Vagina (tissue), 2 donors: ENCODE measurements at places on chromosomes 6 and 20. TPM values are rescaled to one million over a fixed set of nuclear protein-coding genes. Genes with fewer than 3 reads are reported as not detected.

Gene CBLN4
- not detected for total RNA-seq

- DNase-seq = no peak
Measured at GRCh38 chr6:47203266-47203937, 106.3 kb downstream of the TNFRSF21 start.

DNA sequence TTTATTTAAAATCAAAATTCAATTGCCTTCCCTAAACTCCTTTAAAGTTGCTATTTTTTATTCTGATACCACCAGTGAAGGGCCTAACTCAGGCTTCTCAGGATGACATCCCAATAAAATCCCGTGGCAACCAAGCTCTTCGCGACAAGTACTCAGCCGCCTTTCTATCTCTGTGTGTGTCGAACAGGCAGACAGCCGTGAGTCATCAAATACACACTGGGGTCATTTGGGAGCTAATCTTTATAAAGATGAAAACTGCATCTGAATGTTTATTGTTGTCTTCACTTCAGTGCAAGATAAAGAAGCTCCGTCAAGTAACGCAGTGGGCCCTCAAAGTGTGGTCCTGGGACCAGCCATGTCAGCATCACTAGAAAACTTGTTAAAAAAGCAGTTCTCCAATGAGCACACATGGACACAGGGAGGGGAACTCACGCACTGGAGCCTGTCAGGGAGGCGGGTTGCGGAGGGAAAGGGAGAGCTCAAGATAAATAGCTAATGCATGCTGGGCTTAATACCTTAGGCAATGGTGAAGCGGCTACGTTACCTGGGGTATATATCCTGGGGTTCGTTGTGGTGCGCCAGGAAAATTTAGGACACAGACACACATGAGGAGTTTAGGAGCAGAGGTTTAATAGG lies 119.3 kb downstream of the RNF144B start:
- DNase-seq = no peak

Gene TBXT
- total RNA-seq = not detected

DNA sequence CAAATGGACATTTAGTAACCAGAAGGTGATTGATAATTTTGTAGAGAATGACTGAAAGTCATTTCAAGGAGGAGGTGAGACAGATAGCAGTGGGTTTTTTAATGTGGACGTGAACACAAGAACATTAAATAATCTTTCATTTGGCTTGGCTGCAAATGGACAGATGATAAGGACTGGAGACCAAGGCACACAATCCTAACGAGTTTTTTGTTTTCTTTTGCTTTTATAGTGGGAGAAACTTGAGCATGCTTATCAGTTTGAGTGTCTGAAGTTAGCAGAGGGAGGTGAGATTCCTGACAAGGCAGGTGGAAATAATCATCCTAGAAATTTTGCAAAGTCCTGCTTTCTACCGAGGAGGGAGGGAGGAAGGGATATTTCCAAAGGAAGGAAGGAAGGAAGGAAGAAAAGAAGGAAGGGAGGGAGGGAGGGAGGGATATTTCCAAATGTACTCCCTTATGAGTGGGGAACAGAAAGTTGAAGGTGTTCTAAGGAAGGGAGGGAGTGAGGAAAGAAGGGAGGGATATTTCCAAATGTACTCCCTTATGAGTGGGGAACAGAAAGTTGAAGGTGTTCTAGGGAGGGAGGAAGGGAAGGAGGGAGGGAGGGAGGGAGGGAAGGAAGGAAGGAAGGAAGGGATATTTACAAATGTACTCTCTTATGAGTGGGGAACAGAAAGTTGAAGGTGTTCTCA lies 63.1 kb downstream of the RNF217 start:
- no peak for DNase-seq

GRCh38 chr20:43987531-43987930 lies 72.9 kb downstream of the TOX2 start:
- DNase-seq = no peak

GRCh38 chr6:130628862-130629261 lies 198.3 kb upstream of the SMLR1 start:
- DNase-seq = no peak

- no peak for DNase-seq
Measured at GRCh38 chr6:80690551-80691131, 584.2 kb downstream of the BCKDHB start.

DNA sequence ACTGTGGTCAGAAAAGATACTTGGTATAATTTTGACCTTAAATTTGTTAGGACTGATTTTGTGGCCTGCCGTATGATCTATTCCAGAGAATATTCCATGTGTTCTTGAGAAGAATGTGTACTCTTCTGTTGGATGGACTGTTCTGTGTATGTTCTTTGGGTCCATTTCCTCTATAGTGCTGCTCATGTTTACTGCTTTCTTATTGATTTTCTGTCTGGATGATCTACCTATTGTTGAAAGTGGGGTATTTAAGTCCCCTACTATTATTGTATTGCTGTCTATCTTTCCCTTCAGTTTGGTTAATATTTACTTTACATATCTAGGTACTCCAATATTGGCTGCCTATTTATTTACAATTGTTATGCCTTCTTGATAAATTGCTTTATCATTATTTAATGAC lies 298.4 kb downstream of the BCKDHB start:
- DNase-seq = no peak

- no peak for DNase-seq
Measured at GRCh38 chr20:671252-672030, 4.2 kb downstream of the SCRT2 start.

DNA sequence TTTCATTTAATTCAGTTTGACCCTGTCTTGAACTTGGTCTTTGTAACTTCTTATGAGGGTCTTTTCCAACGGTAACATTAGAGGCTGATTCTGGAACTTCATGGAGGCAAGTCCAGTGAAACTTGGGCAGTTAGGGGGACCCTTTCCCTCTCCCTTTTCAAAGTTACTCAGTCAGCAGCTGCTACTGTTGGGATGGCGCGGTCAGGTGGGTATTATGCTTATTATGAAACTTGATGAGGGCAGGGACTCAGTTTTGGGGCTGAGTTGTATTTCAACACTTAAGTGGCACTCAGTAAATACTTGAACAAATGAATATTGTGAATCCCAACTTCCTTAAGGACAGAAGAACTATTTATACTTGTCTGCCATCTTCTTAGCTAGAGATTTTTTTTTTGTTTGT lies 20.8 kb downstream of the TOP1 start:
- DNase-seq = no peak
